Activated CD8-positive, alpha-beta memory T cell treated with anti-CD3 and anti-CD28 coated beads for 1 hour (primary cell): ENCODE measurements at places on chromosomes 2 and 18.

- no peak for DNase-seq
Measured at GRCh38 chr2:103780088-103780702, 1018.4 kb downstream of the TMEM182 start.

DNA sequence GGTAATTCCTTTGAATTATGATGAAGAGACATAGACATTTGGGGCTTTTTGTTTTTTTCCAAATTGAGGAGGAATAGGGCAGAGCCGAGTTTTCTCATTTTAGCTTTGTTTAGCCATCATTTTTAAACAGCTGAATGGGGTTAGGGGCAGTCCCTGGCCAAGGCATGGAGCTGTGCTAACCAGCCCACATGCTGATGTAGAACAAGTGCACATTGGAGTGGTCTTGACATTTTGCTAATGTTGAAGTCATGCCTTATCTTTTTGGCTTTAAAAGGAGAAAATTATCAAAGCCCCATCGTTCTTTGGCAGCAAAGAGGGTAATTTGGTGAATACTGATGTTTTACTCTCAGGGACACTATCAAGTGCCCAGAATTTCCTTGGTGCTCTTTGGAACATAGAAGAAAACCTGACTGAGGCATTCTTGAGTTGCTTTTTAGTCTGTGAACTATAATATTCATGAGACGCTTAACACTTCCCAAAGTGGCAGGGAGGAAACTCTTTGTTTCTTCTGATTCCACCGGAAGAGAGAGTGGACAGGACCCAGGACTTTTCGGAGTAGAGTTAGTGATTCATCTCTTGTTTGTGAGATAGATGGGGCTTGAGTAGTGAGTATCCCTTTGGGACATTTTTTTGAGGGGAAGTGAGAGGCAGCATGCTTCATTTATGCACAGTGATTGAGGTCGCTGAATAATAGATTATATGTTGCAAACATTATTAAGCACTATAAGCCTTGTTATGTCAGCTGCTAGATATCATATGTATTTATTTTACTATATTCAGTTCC, 45.0 kb downstream of the MTA3 start:
- no peak for DNase-seq

DNA sequence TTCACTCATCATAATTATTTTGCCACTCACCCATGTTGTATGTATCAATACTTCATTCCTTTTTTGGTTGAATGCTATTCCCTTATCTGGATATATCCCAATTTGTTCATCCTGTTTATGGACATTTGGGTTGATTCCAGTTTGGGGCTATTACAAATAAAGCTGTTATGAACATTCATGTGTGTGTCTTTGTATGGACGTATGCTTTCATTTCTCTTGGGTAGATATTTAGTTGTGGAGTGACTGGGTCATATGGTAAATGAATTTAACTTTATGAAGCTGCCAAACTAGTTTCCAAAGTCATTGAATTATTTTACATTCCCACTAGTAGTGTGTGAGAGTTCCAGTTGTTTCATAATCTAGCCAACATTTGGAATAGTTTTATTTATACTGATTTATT, 2.7 kb downstream of the FAM228B start:
- DNase-seq, result no peak

- no peak for DNase-seq
Measured at GRCh38 chr2:145558617-145559350, 1038.9 kb upstream of the ZEB2 start.

GRCh38 chr2:36530178-36530982, 67.6 kb downstream of the FEZ2 start:
- no peak for DNase-seq

- no peak for DNase-seq
Measured at GRCh38 chr2:112156152-112156986, 18.2 kb downstream of the FBLN7 start.

GRCh38 chr2:112680666-112681101, 34.9 kb downstream of the SLC20A1 start:
- no peak for DNase-seq
